CD4-positive, alpha-beta T cell treated with Interleukin-6 for 4 hours (primary cell): ENCODE measurements at places on chromosomes 7 and 10.

GRCh38 chr7:22627136-22627535, 99.9 kb upstream of the IL6 start:
- DNase-seq: no peak

GRCh38 chr10:130770018-130770630, 541.4 kb downstream of the TCERG1L start:
- no peak for DNase-seq

DNA sequence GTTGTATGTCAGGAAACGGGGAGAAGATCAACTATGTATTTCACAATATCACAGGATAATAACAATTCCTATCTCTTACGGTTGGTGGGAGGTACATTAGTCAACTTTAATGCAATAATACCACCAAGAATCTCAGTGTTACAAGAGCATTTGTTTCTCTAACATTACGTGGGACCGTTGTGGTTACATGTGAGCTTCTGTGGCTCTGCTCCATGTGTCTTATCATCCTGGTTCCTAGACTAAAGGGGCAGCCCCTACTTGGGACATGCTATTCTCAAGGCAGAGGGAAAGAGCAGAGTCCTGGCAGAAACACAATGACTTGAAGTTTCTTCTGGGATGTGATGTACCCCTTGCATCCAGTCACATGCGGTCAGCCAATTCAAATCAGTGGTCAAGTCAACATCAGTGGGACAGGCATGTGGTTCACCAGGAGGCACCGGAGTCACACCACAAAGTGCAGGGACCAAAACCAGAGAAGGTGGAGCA, 2.5 kb upstream of the ZNF22 start:
- no peak for DNase-seq

DNA sequence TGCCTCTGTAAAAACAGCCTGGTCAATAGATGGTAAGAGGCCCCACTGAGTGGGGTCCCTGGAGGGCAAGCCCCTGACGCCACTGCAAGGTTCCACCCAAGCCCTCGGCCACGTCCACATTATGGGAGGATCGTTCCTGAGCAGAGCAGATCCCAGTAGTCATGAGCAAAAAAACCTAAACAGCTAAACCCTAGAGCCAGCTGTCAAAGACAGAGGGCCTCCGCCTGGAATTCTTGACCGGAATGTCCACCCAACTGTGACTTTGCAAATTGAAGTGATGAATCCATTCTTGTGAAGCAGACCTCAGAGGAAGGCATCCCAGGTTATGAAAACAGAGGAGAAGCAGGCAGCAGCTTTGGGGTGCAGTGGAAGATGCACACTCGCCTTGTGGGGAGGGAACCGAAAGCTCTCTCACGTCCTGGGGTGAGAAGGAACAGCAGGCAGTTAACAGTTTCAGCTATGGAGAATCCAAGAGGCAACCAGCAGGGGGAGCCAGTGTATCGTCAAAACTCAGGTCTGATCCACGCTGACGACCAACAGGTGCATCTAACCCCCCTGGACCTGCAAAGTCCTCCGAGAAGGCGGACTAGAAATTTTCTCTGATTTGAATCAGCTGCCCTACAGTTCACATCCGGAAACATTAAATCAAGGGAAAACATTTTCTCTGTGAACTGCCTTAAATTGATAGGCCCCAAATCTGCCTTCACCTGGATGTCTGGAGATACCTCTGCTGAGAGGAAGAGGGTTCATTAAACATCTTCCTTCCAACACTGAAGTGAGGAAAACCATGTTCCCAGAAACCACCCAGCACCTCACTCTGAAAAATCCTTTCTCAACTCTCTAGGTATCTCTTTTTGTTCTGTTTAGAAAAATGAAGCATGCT, 139.1 kb upstream of the PFKP start:
- peak; percentile 57 for DNase-seq

GRCh38 chr7:4751398-4751947, 23.9 kb upstream of the AP5Z1 start:
- no peak for DNase-seq

GRCh38 chr10:727162-727790, 37.8 kb upstream of the DIP2C start:
- no peak for DNase-seq

DNA sequence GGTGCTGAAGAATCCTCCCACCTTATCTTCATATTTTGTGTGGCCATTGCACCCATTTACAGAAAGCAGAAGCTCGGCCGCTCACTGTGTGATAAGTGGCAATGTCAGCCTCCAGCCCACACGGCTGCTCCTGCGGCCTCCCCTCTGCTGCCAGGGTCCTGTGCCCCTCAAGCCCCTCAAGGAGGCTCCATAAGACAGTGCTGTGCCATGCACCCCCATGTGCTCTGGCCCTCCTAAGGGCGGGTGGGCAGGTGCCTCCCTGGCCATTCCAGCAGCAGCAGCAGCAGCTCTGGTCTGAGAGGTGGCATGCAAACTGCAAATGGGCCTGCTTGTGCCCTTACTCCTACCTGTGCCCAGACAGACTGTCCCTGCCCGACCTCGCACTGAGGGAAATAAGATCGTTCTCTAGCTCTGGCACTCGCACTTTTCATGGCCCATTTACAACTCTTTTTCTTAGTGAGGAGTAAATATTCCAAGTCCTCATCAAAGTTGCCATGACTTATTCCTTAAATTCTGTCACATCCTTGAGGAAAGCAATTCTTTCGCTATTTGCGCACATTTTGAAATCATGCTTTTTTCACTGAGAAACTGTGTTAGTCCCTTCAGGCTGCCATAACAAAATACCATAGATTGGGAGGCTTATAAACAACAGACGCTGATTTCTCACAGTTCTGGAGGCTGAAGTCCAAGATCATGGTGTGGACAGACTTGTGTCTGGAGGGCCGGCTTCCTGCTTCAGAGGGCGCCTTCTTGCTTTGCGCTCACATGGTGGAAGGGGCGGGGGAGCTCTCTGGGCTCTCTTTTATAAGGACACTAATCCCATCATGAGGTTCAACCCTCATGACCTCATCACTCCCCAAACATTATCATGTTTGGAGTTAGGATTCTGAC, 187.8 kb downstream of the COBL start:
- no peak for DNase-seq

DNA sequence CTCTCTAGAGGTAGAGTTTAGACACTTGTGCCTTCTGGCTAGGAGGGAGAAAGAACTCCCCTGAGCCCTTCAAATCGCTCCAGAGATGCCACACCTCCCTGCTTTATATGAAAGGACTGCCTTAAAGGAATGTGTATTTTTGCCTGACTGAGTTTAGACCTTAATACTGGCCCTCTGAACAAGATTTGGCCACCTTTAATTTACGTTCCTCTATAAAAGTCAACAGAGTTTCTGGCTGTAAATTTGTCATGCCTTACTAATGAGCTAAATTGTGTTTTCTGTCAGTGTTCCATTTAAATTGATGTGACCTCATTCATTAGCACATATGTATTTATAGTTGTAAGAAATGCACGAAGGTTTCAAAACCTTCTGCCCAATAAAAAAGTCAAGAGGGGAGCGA, 48.0 kb downstream of the SEMA3C start:
- DNase-seq: no peak

DNA sequence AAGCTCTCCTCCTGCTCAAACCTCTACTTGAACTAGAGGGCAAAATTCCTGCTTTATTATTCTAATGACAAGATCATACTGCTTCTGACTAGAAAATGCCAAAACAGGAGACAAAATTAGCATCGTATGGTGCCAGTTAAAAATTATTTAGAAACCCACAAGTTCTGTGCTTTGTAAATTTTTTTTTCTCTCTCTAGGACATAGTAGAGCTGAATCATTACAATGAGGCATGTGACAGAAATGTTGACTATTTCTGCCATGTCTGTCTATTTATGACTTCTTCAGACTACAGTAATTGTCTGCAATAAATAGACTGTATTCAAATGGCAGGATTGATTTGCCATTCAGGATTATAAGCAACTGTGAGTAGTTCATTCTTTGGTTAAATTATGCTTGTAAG, 335.8 kb downstream of the PRPF18 start:
- no peak for DNase-seq

- peak; percentile 40 for DNase-seq
Measured at GRCh38 chr7:2417981-2418481, 14.6 kb downstream of the CHST12 start.

DNA sequence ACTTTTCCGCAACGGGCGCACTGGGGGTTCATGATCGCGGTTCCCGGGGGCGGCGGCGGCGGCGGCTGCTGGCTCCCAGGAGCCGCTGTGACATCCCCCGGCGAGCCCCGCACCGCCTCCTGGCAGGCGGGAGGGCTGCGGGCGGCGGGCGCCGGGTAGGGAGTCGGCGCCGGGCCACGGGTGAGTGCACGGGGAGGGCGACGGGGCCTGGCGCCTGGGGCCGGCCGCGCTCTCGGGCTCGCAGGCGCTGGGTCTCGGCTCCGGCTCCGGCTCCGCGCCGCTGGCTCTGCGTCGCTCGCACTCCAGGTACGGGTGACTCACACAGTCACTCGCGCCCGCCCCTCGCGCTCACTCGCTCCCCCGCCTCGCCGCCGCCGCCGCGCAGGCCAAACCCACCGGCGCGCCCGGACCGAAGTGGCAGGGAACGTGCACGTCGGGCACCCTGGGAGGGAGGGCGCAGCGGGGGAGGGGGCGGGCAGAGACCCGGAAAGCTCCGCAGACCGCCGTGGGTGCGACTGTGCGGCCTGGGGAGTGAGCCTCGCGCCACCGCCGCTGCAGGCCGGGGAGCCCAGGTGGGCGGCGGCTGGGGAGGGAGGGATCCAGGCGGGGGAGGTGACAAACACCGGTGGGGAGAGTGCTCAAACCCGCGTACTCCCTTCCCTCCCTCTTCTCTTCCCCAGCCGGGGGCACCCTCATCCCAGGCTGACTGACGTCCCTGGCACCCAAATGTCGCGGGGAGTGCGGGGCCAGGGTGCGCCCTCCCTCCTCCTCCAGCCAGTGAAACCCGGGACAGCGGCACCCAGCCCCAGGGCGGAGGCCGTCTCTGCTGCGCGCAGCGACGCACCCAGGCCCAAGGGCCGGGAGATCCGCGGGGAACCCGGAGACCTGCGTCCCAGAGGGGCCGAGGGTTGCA, 276.9 kb upstream of the NEBL start:
- DNase-seq: peak; percentile 2

- no peak for DNase-seq
Measured at GRCh38 chr10:90966146-90966545, 45.3 kb upstream of the ANKRD1 start.

DNA sequence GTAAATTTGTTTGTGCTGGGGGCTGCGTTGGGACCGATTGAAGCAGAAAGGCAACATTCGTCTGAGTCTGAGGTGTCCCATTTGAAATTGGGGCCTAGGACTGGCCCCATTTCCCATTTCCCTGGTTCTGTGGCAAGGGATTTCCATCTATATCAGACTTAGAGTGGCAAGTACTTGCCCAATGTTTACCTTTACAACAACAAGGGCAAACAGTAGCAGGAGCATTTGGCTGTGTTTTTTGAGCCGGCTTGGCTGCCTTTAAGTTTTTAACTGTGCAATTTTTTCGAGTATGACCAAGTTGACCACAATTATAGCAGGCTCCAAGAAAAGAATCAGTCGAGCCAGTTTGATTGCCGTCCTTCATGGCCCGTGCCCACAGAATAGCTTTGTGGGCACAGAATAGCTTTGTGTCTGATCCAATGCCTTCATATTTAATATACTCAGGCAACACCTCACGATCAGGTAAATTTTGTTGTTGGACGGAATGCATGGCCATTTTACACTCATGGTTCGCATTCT, 4.7 kb upstream of the CYP17A1 start:
- no peak for DNase-seq

- peak; percentile 82 for DNase-seq
Measured at GRCh38 chr7:150737265-150738055, at the start of gene GIMAP5. Gene GIMAP5 (plus strand): TSS chr7:150737418. CDS start chr7:150740885, 3,467 bp downstream.

DNA sequence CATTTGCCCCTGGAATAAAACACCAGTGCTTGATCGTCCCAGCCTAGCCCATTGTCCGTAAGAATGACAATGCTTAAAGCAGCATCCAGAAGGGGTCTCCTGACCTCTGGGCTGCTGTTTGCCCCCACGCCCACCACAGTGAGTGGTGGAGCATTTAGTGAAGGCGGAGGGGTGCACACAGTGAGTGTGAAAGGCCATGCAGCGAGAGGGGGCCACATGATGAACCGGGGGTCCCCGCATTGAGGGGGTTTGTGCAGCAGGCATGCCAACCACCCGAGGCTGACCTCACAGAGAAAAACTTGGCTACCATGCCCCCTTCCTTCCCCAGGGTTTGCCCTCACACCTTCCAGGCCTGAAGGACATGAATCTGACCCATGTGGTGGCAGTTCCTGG, 28.4 kb downstream of the CPXM2 start:
- no peak for DNase-seq

DNA sequence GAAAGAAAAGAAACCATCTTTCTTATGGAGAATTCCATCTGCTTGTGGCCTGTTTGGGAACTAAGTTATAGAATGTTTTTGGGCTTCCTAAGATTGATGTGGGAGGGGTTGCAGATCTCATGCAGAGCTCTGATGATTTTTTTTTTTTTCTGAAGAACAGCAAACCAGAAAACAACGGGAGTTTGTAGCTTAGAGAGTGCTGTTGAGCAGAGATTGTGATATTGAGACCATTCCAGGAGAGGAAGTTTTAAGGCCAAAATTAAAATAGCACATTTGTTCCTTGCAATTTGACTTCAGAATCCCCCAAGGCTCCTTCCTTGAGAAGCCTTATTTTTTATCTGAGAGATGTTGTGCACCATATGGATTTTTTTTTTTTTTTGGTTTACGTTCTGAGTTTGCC, 159.5 kb upstream of the NRP1 start:
- DNase-seq: no peak

GRCh38 chr7:116443646-116444045, 55.9 kb upstream of the CAV2 start:
- no peak for DNase-seq

DNA sequence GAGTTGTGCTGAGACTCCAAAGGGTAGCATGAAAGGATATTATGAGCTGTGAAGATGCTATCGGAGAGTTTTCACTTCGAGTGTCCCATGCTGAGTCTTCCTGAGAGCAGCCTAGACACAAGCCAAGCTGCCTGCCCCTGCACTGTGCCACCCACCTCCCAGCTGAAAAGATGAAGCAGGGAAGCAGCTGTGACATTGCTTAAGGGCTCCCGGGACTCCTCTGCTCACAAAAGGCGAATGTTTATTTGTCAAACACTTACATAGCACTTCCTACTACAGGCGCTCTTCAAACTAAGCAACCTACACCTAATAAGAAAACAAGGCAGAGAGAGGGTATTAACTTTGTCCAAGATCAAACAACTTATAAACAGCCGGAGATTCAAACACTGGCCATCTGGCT, 95.6 kb downstream of the OSBPL3 start:
- DNase-seq: no peak

GRCh38 chr7:84675633-84676034, 481.0 kb upstream of the SEMA3A start:
- DNase-seq: no peak

- DNase-seq: no peak
Measured at GRCh38 chr10:102598243-102598642, 46.0 kb upstream of the TRIM8 start.
